ENCODE measurements at places on chromosomes 2 and 18. TPM values are rescaled to one million over a fixed set of nuclear protein-coding genes. Genes with fewer than 3 reads are reported as not detected.

CFAP65 gene
- 0.19 TPM for total RNA-seq

PKDCC gene
- total RNA-seq, result 125 TPM

ZSWIM2 gene
- not detected for total RNA-seq

LONRF2 gene
- total RNA-seq, result 7.0 TPM

MEIS1 gene
- 19.8 TPM for total RNA-seq

CD8A gene
- total RNA-seq, result 2.5 TPM

C2orf80 gene
- not detected for total RNA-seq

DRC1 gene
- not detected for total RNA-seq

- no peak for DNase-seq
Measured at GRCh38 chr2:216799873-216800431, 59.9 kb downstream of the TNP1 start.

GRCh38 chr2:212733273-212733672 is 194.7 kb upstream of the ERBB4 start:
- DNase-seq, result no peak

GRCh38 chr18:42922363-42922762 is 193.1 kb downstream of the RIT2 start:
- no peak for DNase-seq

DNA sequence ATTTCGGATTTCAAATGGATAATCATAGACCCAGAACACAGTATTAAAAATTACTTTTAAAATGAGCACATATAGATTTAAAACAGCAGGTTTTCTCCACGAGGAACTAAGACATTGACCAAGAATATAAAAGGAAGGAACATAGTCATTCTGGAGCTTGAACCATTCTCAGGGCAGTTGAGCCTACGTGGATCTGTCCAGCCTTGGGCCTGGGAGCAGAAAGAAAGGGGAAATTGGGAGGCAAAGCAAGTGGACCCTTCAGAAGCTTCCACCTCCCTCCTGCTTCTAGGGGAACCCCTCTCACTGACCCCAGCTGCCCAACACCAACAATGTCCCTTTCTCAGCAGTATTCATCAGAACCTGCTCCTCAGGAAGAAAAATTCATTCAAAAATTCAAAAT is 31.4 kb upstream of the TTC39C start:
- no peak for DNase-seq

DNA sequence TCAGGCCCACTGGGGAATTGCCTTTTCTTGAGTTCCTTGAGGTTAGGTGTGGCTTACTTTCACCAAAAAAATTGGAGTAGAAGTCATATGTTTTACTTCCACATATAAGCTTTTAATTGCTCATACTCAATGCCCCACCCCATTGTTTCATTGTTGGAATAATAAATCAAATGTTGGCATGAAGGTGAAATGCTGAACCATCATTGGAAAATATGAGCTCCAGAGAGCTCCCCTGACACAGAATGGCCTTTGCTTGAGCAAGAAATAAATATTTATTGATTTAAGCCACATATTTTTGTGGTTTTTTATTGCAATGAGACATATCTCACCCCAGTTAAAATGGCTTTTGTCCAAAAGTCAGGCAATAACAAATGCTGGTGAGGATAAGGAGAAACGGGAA is 167.3 kb upstream of the SRD5A2 start:
- no peak for DNase-seq

GRCh38 chr2:206890926-206891325 is 48.4 kb upstream of the CPO start:
- no peak for DNase-seq

DNA sequence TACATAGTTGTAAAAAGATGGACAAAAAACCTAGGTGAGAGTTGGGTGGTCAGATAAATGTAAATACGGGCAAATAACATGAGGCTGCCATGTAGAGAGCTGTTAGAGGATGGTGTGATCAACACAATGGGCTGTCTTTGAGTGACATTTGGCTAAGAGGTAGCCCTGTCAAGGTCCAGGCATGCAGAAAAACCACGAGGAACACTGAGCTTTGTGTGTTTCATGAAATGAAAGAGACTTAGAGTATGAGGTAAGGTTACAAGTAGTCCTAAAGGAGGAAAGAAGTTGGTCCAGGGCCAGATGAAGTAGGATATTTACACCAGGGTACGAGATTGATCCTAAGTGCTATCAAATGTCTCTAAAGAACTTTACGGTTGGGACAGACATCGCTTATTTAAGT is 160.9 kb downstream of the RDH14 start:
- DNase-seq, result no peak

DNA sequence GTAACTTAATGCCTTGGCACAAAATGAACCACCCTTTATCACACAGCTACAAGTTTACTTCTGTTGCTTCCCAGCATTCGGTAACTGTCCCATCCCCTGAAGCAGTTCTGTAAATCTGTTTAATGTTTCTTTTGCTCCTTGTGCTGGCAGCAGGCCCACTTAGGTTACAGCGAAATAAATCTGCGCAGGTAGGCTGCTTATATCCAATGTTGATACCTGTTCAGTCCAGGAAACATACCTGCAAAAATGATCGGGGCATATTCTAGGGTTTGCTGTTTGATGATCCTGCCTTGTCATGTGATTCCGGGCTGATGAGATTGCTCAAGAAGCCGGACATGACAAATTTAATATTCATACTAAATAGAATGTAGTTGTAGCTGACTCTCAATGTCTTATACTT is 23.3 kb downstream of the PELI1 start:
- no peak for DNase-seq

GRCh38 chr2:1654696-1655374 is 89.5 kb downstream of the PXDN start:
- no peak for DNase-seq

GRCh38 chr2:223734346-223734745 is 103.0 kb downstream of the AP1S3 start:
- no peak for DNase-seq

- DNase-seq, result no peak
Measured at GRCh38 chr2:45713591-45713990, 62.1 kb downstream of the PRKCE start.

GRCh38 chr18:23650968-23651927 is 11.5 kb downstream of the ANKRD29 start:
- no peak for DNase-seq

DNA sequence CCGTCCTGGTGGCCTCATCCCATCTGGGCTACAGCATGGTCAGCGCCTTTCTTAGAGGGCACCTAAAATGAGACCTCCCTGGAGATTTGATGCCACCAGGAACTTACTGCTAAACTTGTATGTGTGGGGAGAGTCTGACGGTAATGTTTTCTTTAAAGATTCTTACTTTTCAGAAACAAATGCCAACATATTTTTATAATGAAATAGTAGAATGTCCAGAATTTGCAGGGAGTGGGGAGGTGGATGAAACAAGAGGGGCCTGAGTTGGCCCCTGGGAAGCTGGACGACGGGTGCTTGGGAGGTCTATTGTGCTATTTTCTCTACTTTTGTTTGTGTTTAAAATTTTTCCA is 118.8 kb upstream of the CTDP1 start:
- DNase-seq, result no peak

- no peak for DNase-seq
Measured at GRCh38 chr2:177080746-177081284, 131.8 kb upstream of the HNRNPA3 start.

DNA sequence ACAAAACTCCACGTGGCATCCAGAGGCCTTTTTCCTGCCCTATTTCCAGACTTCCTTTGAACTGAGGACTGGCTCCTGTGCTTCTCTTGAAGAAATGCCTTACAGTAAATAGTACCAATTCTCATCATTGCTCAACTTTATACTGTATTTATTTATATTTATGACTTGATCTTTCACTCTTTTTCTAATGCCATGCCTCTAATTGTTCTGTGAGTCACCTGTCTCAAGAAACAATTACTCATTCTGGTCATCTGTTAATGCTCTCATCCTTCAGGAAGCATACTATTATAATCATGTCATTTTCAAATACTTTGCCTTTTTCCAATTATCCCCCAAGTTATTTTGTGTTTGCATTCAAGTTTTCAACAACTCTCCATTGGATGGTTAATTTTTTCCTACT is 85.9 kb downstream of the DCDC2C start:
- no peak for DNase-seq

DNA sequence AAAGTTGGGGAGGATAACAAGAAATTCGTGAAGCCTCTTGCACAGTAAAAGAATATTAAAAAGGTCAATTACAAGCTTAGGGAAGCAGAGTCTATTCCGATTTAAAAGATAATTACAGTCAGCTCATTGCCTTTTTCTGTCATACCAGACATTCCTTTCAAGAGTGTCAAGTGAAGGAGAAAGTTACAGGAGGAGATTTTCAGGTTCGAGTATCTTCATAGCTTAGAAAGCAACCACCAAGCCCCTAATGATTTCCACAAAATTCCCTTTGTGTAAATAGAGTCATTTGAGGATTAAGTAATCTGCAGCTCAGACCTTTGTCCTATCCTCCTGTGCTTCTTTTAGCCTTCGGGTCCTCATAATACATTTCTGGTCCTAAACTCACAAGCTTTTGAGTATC is 414.9 kb downstream of the CDH2 start:
- DNase-seq, result no peak

DNA sequence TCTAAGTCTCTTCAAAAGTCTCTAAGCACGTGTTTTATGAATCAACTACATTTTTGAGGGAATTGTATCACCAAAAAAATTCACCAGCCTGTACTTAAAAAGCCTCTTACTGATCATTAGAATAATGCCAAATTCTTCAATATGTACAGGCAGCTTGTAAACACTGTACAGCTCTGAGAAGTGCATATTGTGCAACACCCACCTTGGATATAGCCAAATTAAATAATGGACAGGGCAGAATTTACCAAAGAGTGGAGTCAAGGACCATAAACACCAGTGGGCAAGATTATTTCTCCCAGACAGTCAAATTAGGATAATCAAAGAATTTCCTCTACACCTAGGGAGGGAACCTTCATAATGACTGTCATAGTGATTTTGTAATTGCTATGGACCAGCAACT is 338.2 kb downstream of the NR4A2 start:
- no peak for DNase-seq

- no peak for DNase-seq
Measured at GRCh38 chr2:197156771-197157170, 153.8 kb downstream of the ANKRD44 start.

DNA sequence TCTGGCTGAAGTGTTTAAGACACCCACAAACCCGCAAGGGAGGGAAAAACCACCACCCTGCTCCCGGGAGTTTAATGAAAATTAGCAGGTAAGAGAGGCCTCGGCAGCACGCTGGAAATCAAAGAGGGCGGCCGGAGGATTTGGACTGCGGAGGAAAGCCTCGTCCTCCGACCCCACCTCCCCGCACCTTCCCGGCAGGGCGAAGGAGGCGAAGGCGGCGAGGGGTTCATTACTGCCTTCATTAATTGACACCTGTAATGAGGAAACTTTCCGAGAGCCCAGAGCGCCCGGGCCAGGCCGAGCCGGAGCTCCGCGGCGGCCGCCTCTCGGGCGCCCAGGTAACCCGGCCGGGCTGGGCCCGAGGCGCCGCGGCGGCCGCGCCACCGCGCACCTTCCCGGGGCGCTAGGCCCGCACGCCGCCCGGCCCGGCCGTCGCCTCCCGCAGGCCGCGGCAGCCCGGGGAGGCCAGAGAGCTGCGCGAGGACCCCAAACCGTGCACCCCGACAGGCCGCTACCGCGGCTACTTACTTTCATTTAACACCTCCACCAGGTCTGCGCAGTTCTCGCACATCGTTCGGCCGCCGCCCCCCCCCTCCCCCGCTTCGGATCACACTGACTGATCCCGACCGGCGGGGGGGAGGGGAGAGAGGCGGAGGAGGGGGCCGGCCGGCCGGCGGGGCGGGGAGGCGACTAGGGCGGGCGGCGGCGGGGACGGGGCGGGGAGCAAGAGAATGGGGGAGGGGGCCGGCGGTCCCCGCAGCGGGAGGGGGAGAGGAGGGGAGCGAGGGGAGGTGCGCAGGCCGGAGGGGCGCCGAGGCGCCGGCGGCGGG is 550 bp downstream of the USP34 start:
- DNase-seq, result peak; percentile 84

DNA sequence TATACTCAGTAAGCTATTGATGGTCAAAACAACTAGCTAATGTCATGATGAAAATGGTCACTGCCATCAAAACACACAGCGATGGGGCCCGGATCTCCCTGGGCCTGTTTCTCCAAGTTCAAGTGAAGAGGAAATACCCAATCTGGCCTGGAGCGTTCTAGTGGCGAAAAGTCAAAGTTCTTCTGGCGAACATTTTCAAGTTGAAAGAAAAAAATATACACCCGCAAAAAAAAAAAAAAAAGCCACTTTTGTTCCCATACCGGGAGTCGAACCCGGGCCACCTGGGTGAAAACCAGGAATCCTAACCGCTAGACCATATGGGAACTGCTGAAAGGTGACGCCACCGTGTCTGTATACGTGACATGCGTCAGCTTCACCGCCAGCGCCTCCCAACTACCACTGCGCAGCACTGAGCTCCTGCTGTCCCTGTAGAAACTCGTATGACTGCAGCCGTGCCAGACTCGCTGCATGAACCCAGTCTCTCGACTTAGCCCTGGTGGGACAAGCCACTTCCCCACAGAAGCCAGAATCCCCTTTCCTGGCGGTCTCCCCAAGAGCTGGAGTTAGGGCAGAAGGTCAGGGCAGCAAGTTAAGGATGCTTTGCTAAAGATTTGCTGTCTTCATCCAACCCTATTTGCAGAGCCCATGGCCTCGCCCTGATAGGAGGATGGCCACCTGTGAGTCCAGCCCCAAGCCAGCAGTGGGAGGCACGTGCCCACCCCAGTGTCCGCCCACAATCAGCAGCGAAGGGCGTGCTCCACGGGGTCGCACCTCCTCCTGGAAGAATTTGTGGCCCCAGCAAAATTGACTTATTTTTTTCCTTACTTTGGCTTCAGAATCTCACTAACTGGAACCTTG is 5.6 kb upstream of the IMP4 start:
- peak; percentile 55 for DNase-seq

GRCh38 chr2:222499226-222499625 is 74.9 kb downstream of the SGPP2 start:
- no peak for DNase-seq

GRCh38 chr2:241215421-241215820 is 26.9 kb downstream of the ANO7 start:
- no peak for DNase-seq

Measured in omental fat pad (tissue), 4 donors.